ENCODE measurements at places on chromosomes 12 and 14.

GRCh38 chr12:51971679-51972421 lies 20.4 kb downstream of the ACVR1B start:
- no peak for DNase-seq

- DNase-seq: no peak
Measured at GRCh38 chr14:60777856-60778578, 43.5 kb downstream of the MNAT1 start.

GRCh38 chr14:105527826-105528585 lies 1.6 kb downstream of the TMEM121 start:
- DNase-seq: peak; percentile 100

DNA sequence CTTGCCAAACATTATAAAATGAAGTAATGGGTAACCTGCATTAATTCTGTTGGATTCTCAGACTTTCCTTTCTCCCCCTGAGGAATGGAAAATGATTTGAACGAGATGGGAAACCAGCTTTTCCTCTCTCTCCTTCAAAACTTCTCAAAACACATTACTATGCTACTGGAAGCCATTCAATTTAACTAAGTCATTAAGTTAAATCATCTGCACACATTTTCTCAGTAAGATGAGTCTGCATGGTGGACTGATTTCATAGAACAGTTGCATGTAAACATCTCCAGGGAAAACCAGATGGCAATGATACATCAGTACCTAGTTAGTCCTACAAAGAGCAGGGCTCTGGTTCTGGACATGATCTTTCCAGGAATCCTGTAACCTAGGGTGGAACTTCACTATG lies 59.9 kb downstream of the BMP4 start:
- no peak for DNase-seq

DNA sequence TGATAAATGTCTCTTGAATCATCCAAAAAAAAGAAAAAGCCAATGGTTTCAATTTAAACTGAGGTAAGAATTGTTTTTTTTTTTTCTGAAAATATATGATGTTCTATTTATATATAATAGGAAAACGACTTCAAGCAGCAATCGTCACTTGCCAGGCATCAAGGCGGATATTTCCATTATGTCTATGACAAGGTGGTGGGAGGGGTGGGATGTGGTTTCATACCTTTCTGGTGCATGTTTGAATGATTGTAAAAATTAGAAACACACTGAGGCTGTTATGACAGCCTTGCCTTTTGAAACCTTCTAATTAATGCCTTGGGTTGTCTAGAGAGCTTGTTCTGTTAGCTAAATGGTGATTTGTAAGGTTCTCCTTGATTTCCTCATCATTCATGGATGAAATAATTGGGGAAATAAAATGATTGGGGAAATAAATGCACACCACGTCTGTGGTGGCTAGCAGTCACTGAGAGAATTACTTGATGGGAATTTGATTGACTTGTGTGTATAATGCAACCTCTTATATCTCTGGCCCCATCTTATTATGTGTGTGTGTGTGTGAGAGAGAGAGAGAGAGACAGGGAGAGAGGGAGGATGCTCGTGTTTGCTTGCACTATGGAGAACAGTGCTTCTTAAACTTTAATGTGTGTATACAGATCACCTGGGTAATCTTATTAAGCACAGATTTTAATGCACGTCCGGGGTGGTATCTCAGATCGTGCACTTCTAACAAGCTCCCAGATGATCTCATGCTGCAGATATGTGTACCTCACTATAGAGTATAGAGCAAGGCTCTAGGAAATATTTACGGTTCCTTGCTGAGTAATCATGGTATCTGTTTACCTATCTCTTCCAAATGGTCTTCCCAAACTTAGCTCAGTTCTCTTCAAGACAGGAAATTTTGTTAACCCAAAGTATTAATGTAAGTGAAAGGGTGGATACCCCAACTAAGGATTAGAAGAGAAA lies 502.6 kb downstream of the DIO2 start:
- no peak for DNase-seq

GRCh38 chr12:121132601-121133481 lies at the start of gene P2RX7:
Gene P2RX7, plus strand, starts transcription at chr12:121132876. Its CDS starts 95 bp downstream, at chr12:121132971.
- DNase-seq: peak; percentile 83

GRCh38 chr14:78016532-78016931 lies 153.6 kb upstream of the NRXN3 start:
- no peak for DNase-seq

DNA sequence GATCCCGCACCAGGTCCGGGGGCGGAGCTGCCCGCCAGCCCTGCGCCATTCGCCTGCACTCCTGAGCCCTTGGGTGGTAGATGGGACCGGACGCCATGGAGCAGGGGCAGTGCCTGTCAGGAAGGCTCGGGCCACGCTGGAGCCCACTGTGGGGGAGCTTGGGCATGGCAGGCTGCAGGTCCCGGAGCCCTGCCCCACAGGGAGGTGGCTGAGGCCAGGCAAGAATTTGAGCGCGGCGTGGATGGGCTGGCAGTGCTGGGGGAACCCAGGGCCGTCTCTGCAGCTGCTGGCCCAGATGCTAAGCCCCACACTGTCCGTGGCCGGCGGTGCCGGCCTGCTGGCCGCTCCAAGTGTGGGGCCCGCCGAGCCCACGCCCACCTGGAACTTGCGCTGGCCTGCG lies 260.0 kb downstream of the NPAS3 start:
- DNase-seq: no peak

DNA sequence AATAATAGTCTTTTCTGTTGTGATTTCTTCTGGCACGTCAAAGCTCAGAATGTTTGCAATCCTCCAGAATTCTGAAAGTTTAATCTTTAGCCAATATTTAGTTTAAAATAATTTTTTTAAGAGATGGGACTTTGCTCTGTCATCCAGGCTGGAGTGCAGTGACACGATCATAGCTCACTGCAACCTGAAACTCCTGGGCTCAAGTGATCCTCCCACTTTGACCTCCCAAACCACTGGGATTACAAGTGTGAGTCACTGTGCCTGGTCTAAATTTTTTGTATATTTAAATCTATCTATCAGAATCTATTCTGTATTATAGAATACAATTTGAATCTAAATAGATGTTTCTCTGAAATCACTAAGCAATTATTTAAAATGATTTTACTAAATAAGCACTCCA lies 572.7 kb downstream of the VRK1 start:
- DNase-seq: no peak

- DNase-seq: no peak
Measured at GRCh38 chr12:66674495-66675122, 4.3 kb downstream of the GRIP1 start.

DNA sequence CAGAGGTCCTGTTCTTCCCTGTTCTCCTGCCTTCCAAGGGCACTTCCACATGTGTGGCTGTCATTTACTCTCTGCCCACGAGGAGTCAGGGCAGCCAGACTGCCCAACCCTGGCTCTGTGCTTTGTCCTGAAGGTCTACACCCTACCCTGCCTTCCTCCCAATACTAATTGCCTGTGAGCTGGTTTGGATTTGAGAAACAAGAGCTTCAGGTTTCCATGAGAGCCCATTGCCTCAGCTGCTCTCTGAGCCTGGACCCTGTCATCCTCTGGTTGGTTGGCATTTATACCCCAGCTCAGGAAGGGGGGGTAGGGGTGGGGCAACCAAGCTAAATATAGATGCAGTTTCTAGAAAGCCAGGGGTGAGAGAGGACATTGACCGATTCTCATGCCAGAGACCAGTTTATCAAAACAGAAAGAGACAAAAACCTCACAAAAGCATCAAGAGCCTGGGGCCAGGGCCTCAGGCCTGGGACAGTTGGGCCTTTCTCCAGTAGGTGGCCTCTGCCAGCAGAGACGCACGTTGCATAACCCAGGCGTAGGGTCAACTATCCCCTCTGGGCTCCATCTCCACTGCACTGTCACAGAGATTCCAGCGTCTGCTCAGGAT lies 34.5 kb downstream of the VDR start:
- no peak for DNase-seq

All from 8988T (cell line).